ENCODE measurements at places on chromosomes 3 and 15.

DNA sequence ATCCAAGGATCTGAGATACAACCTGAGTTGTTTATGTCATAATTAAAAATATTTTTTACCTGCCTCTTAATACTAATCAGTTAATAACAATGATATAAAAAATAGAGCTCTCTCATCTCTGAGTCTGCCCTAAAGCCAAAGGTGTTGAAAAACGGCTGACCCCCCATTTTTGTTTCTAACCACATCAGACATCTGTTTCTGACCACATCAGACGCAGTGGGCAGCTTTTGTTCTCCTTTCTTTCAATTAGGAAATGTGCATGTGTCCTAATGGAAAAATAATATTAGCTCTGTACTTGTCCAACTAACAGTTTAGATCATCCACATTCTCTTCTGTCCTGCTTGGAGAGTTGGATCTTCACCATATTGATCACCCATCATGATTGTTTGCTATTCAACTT, 144.6 kb downstream of the SHOX2 start:
- DNase-seq, result no peak

GRCh38 chr3:167728176-167728575, 6.5 kb downstream of the PDCD10 start:
- no peak for DNase-seq

DNA sequence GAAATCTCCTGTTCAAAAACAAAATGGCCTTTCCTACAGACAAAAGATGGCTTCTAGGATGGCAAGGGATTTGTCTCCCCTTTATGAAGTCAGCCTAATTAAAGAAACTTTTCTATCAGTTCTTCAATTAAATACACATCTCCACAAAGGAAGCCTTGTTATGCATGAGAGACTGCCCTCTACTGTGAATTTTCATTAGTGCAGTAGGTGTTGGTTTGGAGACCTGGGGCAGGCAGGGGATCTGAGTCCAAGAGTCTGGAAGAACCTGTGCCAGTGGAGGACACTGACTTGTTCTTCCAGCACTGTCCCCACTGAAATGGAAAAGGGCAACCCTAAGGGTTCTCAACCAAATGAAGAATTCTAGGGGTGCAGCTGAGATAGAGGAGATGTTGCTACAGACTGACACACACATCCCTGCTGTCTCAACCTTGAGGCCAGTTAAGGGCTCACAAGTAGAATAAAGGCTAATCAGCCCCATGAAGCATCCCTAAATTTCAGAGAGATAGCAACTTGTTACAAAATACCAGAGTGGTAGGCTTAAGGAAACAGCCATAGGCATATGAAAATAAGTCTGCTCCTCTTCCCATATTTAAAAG, 174.0 kb upstream of the PRICKLE2 start:
- peak; percentile 84 for DNase-seq

- DNase-seq, result peak; percentile 43
Observed at GRCh38 chr15:67240235-67241131, 14.0 kb downstream of the AAGAB start.

GRCh38 chr3:117553461-117553860, 843.9 kb downstream of the TUSC7 start:
- peak; percentile 12 for DNase-seq

DNA sequence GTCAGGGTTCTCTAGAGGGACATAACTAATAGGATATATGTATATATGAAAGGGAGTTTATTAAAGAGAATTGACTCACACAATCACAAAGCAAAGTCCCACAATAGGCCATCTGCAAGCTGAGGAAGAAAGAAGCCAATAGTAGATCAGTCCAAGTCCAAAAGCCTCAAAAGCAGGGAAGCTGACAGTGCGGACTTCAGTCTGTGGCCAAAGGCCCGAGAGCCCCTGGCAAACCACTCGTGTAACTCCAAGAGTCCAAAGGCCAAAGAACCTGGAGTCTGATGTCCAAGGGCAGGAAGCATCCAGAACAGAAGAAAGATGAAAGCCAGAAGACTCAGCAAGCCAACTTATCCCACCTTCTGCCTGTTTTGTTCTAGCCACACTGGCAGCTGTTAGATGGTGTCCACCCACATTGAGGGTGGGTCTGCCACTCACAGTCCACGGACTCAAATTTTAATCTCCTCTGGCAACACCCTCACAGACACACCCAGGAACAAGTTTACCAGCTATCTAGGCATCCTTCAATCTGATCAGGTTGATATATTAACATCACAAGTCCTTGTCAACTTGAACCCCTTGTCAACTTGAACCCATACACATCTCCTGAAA, 54.2 kb upstream of the ACAD9 start:
- DNase-seq, result no peak

DNA sequence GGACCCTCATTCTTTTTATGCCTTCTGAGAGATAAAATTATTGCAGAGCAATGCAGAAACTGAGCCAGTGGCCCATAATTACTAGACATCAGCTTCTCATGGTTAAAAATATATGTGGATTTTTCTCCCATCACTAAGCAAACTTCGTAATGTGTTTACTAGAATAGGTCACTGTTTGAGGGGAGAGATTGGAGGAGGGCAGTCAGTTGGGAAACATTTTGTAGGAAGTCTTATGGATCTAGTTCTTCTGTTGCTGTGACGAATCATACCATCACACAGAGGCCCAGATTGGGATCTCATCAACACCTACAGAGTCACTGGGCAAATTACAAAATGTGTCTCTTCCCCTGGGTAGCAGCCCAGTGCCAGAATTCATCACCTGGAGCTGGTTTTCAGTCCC, 81.4 kb downstream of the PDE8A start:
- DNase-seq, result no peak

- DNase-seq, result no peak
Observed at GRCh38 chr3:19522305-19522704, 374.0 kb downstream of the KCNH8 start.

DNA sequence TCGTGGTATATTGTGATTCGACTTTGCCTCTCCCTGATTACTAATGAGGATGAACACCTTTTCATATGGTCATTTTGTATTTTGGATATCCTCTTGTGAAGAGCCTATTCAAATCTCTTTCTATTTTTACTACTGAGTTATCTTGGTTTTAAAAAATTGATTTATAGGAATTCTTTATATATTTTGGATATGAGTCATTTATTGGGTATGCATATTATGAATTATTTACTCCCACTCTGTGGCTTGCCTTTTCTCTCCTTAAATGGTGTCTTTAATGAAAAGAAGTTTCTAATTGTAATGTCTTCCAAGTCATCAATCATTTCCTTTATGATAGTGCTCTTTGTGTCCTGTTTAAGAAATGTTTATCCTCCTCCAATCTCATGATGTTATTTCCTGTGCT, 191.5 kb upstream of the DPH6 start:
- no peak for DNase-seq

- no peak for DNase-seq
Observed at GRCh38 chr3:49566312-49566711, 12.0 kb downstream of the BSN start.

GRCh38 chr3:74377669-74378068, 236.8 kb downstream of the CNTN3 start:
- no peak for DNase-seq
